ENCODE measurements at places on chromosomes 1 and 21.
A peak's percentile ranks its signal among the peaks of the same experiment; 100 is the strongest.

DNA sequence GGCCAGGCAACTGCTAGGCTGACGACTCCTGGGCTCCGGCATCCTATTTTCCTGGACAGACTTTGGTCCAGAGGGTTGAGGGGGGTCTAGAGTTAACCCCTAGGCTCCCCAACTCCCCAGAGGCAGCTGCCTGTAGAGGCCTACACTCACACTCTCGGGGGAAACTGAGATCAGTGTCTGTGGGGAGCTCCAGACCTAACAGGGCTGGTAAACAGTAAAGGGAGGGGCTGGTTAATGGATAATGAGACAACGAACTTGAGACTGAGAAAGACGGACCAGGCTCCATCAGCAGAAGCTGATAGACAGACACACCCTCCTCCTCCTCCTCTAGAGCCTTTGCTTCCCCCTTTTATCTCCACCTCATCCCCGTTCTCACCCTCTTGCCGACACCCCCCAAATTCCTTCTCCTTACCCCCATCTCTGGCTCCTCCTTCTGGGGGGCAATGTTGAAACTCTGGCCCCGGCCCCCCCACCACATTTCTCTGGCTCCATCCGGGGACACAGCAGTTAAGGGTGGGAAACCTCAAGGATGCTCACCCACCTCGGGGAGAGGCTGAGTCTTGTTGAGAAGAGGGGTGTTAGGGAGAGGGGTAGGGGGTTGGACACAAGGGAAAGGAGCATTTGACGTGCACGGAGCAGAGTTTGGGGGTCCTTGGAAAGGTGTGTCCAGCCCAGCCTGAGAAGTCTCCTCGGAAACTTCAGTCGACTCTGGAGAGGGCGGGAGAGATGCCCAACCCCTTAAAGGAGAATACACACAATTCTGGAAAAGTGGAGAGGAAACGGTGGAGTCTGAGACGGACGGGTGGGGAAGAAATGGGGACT, at the start of gene MTMR11:
TSS of gene MTMR11 (minus strand) at position 710 of the 822 bp plus-strand sequence. CDS start at position 478, 232 bp downstream.
- DNase-seq: peak; percentile 64

DNA sequence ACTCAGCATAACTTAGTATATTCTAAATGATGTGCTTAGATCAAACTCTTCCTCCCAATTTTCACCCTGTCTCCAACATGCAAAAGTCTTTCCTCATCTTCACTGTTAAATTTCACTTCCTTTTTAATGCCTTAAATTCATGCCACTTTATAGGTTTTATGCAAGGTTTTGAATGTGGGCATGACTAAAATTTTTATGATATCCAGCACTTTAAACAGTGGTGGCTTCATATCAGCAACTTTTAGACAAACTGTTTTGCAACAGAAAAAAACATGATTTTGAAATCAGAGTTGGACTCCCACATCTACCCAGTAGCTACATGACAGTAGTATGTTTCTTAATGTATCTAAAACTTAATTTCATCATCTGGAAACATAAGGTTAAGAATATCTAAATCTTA, 84.7 kb upstream of the ZP4 start:
- no peak for DNase-seq

- no peak for DNase-seq
These were observed 1.9 kb downstream of the GIPC2 start for GRCh38 chr1:78047631-78048030.

- DNase-seq: no peak
These were observed 3.3 kb downstream of the CDC42SE1 start for GRCh38 chr1:151056149-151056548.

GRCh38 chr1:222920169-222920568, 105.3 kb downstream of the DISP1 start:
- DNase-seq: no peak

Data from left hindlimb (tissue), 1 donor.